ENCODE measurements at places on chromosomes 1 and 21.
A peak's percentile ranks its signal among the peaks of the same experiment; 100 is the strongest.

DNA sequence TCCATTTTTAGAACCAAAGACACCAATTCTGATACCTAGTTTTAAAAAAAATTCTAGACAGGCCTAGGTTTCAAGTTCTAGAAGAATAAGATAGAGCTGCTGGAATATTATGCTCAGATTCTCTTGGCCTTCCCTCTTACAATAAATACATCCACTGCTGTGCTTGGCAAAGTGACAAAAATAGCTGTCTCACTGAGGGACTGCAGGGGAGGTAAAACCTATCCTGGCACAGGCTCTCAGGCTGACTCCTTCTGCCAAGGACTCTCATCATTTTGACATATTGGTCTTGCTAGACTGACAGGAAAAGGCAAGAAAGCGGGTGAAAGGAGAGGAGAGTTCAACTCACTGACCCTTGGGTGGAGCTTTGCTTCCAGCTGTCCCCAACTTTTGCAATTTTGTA lies 197.0 kb upstream of the LHX8 start:
- peak; percentile 13 for DNase-seq

DNA sequence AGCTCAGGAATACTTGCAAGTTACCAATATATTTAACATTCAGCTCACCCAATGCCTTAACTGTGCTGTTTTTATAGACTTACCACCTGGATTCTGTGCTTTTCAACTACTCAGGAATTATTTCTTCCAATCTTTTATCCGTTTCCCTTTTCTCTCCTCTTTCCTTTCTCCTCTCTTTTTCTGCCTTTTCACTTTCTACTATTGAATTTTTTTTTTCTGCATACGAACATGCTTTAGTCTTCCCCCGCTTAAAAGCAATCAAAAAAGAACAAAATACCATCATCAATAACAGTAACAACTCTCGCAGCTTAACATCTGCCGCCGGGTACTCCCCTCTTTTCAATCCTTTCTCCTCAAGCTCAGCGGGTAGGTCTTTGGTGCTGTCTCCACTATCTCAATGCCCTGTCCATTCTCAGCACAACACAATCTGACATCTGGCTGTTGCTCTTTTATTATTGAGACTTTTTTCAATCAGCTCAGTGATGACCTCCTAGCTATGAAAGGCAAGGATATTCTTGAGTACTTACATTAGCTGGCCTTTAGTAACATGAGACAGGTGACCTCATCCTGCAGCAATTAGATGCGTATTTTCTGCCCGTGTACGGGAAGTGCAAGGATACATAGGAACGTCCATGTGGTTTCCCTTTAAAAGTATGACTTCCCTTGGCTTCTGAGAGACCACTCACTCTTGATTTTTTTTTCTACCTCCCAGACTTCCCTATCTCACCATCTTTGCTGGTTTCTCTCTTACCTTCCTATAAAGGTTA lies 40.2 kb upstream of the SIPA1L2 start:
- DNase-seq: peak; percentile 45

DNA sequence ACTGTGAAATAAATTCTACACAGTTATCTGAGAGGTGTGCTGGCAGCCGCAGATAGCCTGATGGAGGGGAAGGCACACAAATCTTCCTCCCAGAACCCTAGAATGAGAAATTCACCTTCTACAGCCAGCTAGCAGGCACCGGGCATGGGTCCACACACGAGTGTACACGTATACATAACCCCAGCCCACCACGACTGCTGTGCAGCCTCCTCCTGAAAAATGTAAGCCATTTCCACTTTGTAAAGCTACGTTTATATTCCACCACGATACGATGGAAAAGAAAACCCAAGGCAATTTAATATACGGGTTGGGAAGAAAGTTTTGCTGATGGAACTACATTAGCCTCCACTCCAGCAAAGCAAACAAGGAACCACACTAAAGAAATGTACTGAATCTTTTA lies 1.8 kb downstream of the BTG3 start:
- DNase-seq: peak; percentile 10

GRCh38 chr1:218620956-218621355 lies 275.8 kb downstream of the TGFB2 start:
- DNase-seq: no peak

DNA sequence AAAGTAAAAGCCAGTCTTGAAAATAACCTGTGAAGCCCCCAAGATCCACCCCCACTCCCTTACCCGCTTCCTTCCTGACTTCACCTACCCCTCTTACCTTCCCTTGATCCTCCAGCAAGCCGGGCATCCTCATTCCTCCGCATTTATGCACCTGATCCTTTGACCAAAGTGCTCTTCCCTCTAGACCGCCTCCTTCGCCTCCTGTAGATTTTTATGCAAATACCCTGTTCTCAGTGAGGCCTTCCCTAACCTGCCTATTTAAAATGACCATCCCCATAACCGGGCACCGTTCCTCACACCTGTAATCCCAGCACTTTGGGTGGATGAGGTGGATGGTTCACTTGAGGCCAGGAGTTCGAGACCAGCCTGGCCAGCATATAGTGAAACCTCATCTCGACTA lies 1.1 kb upstream of the NENF start:
- no peak for DNase-seq

DNA sequence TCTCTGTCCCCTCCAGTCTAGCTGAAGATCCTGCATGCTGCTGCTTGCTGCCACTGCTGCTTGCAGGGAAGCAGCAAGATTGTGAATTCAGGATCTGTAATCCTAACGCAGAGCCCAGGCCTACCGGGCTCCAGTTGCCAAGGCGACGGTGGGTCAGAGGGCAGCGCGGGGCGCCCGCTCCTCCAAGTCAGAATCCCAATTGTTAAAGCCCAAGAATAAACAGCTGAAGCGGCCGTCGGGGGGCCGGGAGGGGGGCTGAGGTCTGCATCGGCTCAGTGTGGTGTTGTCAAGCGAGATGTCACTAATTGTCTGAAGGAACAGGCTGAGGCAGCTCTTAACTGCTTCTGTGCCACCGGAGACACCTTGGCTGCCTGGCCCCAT lies 36.8 kb downstream of the AHDC1 start:
- DNase-seq: no peak

DNA sequence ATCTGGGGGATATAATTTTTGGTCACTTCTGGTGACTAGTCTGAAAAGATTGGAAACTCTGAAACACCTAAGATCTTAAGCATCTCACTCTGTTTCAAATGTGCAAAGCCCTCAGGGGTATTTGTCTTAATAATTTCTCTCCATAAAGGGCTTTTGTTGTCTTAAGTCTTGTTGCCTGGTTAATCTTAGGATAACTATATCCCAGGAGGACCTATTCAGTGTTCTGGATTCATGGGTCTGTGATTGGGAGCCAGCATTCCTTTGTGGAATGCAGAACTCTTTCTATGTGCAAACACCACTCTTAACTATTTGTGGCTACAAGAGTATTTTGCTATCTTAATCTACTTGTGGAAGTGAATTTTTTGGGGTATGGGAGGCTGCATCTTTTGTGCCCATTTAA lies 1573.0 kb upstream of the PRMT6 start:
- peak; percentile 73 for DNase-seq

GRCh38 chr1:44016041-44016889 lies 15.0 kb downstream of the SLC6A9 start:
- no peak for DNase-seq

- DNase-seq: no peak
Observed at GRCh38 chr1:208149776-208150514, 94.2 kb downstream of the PLXNA2 start.

GRCh38 chr1:41868241-41868998 lies 50.3 kb downstream of the HIVEP3 start:
- DNase-seq: no peak

- no peak for DNase-seq
Observed at GRCh38 chr1:216765346-216766300, 42.4 kb upstream of the ESRRG start.

- DNase-seq: no peak
Observed at GRCh38 chr1:22775478-22775877, 64.8 kb downstream of the EPHB2 start.

DNA sequence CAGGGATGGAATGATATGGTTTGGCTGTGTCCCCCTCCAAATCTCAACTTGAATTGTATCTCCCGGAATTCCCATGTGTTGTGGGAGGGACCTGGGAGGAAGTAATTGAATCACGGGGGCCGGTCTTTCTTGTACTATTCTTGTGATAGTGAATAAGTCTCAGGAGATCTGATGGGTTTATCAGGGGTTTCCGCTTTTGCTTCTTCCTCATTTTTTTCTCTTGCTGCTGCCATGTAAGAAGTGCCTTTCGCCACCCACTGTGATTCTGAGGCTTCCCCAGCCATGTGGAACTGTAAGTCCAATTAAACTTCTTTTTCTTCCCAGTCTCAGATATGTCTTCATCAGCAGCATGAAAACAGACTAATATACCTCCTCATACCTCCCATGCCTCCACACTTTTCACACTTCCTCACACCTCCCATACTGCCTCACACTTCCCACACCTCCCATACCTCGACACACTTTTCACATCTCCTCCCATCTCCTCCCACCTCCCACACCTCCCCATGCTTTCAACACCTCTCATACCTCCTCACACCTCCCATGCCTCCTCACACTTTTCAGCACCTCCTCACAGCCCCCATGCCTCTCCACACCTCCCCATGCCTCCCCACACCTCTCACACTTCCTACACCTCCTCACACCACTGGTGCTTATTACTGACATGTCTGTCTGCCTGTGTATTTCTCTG lies 21.3 kb downstream of the GPR137B start:
- DNase-seq: no peak

- DNase-seq: peak; percentile 18
Observed at GRCh38 chr1:201164645-201165044, 10.4 kb upstream of the TMEM9 start.

DNA sequence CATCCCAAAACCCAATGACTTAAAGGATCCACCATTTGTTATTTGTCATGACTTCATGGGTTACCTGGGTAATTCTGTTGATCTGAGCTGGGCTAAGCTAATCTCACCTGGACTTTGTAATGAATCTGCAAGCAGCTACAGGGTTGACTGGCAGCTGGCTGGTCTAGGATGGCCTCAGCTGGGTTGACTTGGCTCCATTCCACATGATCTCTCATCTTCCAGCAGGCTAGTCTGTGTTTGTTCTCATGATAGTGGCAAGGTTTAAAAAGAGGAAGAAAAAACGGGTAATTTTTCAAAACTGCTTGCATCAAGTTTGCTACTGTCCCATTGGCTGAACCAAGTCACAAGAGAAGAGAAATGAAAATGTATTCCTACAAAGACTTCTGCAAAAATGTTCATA lies 24.8 kb upstream of the ZMYM4 start:
- no peak for DNase-seq

DNA sequence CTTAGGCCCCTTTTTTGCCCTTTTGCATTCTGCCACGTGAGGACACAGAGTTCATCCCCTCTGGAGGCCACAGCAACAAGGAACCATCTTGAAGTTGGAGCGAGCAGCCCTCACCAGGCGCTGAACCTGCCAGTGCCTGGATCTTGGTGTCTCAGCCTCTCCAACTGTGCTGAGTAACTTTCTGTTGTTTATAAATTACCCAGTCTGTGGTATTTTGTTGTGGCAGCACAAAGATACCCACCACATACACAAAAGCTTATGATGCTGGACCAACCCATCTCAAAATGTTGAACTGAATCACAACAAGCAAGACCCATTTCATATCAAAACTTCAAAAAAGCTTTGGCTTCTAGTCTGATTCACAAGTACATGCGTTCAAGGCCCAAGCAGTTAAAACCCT lies 649.9 kb downstream of the KIF26B start:
- DNase-seq: no peak

DNA sequence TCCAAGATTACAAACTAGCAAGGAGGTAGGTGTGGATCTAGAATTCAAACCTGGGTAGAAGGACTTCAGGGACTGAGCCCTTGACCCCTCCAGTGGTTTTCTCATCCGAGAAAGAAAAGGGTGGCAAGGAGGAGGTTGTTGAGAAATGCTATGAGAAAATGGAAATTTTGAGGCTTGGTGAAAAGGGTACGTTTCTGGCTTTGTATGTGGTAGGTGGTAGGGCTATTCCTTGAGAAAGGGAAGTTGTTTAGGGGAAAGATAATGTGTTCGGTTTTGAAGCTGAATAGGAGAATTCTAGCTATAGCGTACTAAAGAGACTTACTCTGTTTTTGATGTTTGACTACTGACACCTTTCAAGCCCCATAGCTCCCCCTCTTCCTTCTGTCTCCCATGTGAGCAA lies 133.8 kb downstream of the CNIH3 start:
- DNase-seq: no peak

DNA sequence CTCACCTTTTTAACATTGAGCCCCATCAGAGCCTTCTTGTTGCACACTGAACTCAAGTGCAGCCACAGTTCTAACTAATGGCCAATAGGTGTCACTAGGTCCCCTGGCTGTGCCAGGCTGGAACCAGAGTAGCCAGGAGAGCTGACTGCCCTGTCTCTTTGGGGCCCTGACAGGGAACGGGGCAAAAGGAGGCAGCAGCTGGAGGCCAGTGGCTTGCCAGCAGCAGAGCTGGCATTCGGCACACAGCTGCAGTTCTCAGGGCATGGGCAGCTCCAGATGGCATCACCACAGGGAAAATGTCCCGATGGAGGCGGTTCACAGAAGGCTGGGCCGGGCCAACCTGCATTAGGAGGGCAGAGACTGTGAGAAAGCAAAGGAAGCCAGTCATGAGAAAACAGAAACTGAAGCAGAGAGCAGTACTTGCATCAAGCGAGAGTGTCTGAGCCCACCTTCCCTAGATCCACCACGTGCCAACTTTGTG lies 188.6 kb downstream of the FCRL5 start:
- DNase-seq: peak; percentile 50

DNA sequence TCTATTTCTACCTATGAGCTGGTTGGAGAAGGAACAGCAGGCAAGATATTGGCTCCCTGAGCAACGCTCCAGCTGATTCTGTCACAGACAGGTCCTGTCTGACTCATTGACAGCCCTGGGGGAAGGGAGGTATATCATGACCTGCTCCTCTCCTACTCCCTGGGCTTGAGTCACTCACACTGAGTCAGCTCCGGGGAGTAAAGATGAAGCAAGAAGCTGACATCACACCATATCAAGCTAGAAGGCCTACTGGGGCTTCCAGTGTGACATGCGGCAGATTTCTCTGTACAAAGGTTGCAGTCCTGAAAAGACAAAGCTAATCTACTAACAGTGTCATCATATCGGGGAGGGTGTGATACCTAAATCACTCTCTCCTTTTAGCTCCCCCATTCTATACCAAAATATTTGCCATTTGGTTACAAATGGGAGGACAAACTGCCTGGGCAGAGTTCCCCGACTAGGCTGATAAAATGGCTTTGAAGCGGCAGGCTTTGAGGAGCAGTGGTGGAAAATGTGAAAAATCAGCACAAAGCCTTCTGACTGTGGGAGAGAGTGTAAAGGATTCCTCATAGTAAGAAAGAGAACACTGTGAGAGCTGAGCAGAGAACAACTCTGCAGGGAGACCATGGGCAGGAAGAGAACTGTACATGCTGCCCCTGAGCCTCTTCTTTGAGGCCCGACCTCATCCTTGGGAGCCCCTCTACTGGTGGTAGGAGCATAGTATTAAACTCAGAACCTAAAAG lies 15.5 kb downstream of the PI4KB start:
- DNase-seq: peak; percentile 99

- no peak for DNase-seq
Observed at GRCh38 chr1:172125250-172125649, 284.0 kb downstream of the DNM3 start.
